Choroid plexus epithelial cell (primary cell): ENCODE measurements at places on chromosomes 1 and 21.

GRCh38 chr1:167209044-167209443, 11.6 kb upstream of the POU2F1 start:
- no peak for DNase-seq

GRCh38 chr1:48670234-48671020, 106.3 kb downstream of the BEND5 start:
- DNase-seq: no peak

DNA sequence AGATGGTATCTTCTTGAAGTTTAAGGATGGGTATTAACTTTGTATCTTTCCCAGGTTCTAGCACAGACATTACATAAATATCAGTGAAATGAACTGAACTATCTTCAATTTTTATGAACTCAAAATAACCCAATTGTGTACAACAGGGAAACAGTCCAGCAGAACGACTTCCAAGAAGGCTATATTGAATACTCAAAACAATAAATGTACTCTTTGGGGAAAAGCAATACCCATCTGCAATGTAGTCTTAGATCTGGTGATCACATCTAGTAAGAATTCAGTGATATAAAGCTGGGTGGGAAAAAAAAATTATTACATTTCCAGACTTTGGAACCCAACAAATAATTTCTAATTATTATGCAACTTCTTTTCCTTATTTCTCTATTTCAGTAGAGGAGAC, 33.1 kb upstream of the GORAB start:
- DNase-seq: no peak

DNA sequence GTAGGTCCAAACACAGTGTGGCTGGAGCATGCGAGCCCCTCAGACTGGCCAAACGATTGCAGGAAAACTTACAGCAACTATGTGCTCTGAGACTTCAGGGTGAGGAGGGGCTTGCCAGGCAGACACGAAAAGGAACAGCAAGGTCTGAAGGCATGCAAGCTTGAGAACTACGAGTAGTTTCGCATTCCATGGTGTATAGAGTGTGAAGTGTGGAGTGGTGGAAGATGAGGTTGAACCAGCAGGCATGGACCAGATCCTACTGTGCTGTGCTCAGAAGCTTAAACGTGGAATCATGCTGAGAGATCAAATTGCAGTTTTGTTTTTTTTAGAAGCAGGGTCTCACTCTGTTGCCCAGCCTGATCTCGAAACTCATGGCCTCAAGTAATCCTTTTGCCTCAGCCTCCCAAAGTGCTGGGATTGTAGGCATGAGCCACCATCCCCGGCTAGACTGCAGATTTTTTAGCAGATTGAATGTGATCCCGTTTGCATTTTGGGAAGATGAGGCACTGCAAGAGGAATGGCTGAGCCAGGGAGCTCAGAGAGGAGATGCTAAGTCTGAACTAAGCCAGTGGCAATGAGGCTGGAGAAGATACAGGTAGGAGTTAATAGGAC, 5.1 kb upstream of the TFAP2E start:
- DNase-seq: peak; percentile 79

DNA sequence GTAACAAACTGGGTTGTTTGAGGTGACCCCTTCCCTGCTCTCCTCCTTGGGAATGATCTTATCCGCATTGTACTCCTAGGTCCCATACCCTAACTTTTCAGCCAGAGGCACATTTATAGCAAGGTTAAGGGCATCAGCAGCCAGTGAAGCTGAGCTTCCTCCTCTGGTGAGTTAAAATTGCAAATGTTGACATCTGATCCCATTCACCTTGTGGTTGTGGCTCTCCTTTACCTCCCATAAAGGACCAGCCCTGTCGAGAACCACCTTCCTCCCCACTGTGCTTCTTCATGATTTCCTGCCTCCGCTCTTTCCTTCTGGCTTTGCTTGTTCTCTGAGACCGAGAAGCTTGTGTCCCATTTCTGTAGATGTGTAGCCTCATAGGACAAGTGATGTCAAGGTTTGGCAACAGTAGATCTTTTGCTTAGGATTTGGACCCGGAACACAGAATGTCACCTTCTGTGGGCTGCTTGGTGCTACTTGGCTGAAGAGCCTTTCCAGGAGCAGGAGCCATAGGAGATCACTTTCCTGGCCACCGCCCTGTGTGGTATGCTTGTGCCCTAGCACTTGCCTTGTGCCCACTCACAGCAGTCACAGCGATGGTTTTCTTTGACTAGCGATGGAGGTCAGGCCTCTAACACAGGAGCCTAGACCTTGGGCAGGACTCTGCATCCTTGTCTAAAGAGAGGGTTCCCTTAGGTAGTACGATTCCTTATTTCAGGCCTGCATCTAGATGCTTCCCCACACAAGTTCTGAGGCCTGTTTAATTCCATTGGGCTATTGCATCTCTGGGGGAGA, 18.8 kb downstream of the SZRD1 start:
- no peak for DNase-seq

GRCh38 chr1:210597555-210598134, 268.9 kb downstream of the HHAT start:
- peak; percentile 63 for DNase-seq

- no peak for DNase-seq
Observed at GRCh38 chr1:235746245-235746644, 96.7 kb upstream of the GNG4 start.

- DNase-seq: no peak
Observed at GRCh38 chr1:192603218-192603787, 27.7 kb downstream of the RGS1 start.

GRCh38 chr21:34762786-34763185, 94.0 kb downstream of the CLIC6 start:
- peak; percentile 62 for DNase-seq

- DNase-seq: peak; percentile 32
Observed at GRCh38 chr1:51517361-51518032, 1.6 kb downstream of the EPS15 start.

- no peak for DNase-seq
Observed at GRCh38 chr1:226545836-226546596, 2.5 kb upstream of the STUM start.

DNA sequence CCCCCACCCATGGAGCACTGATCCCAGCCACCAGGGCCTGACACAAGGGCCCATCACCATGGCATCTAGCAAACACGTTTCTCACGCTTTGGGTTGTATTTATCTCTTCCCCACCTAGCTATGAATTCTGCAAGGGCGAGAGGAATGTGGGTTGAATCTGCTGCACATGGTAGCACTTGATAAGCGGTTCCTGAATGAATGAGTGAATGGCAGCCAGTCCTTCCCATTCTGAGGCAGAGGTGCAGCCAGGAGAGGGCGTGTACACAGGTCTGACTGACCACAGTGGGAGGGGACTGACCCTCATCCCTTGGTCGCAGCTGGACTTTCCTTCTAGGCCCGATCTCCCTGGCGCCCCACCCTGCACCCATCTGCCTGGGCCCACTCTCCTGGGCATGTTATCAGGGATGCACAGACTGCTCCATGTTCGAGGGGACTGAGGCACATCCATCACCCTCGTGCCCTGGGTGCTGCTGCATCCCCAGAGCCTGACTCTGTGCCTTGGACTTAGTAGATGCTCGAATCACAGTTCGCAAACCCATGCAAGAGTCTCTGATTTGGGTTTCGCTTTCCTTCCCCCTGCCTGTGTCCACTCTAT, 1.0 kb downstream of the RD3 start:
- no peak for DNase-seq

GRCh38 chr1:180623579-180624347, 8.1 kb upstream of the XPR1 start:
- peak; percentile 70 for DNase-seq

GRCh38 chr1:94120991-94121390, at the start of gene ABCA4:
TSS of gene ABCA4 (minus strand) at chr1:94121148. CDS start at chr1:94121045, 103 bp downstream.
- DNase-seq: no peak

GRCh38 chr1:221753828-221754188, 11.9 kb upstream of the DUSP10 start:
- DNase-seq: no peak

DNA sequence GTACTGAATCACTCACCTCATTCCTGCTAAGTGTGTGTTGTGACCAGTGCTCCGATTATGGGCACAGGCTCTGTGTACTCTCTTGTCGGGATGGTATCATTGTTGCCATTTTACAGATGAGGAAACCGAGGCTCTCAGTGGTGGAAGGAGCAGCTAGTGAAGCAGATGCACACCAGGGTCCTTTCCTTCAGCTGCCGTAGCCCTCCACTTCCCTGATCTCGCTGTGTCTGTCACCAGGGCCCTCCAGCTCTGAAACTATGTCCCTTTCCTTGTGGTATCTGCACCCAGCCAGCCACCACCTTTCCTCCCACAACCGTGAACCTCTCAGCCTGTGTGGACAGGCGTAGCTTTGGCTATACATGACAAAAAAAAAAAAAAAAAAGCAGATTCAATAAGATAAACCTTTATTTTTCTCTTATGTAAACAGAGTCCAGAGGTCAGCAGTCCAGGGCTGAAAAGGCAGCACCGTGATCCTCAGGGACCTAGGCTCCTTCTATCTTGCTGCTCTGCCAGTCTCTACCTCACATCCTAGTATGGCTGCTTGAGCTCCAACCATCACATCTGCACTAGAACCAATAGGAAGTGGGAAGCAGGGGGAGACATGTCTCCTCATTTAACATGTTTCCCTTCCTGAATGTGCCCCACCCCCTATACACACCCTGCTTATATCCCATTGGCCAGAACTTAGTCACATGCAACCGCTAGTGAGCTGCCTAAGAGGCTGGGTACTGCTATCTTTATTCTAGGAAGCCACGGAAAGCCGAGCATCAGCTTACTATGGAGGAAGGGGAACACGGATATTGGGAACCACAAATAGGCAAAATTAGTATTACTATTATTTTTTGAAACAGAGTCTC, 44.3 kb downstream of the TMEM51 start:
- no peak for DNase-seq

GRCh38 chr1:1286313-1287261, 6.4 kb downstream of the SCNN1D start:
- DNase-seq: no peak

DNA sequence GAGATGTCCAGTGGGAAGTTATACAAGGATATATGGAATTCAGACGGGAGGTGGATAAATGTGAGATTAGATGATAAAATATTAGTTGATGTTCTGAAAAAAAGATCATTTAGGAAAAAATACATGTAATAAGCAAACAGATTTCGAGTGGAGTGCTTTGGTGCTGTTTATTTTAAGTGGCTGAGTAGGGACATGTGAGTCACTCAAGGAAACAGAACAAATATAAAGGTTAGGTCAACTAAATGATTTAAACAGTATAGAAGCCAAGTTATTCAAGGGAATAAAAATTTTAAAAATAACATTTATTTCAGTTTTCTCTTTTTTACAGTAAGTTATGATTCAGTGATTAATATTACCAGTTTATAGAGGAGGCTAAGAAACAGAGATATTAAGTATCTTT, 1046.7 kb upstream of the B3GALT2 start:
- DNase-seq: peak; percentile 7

DNA sequence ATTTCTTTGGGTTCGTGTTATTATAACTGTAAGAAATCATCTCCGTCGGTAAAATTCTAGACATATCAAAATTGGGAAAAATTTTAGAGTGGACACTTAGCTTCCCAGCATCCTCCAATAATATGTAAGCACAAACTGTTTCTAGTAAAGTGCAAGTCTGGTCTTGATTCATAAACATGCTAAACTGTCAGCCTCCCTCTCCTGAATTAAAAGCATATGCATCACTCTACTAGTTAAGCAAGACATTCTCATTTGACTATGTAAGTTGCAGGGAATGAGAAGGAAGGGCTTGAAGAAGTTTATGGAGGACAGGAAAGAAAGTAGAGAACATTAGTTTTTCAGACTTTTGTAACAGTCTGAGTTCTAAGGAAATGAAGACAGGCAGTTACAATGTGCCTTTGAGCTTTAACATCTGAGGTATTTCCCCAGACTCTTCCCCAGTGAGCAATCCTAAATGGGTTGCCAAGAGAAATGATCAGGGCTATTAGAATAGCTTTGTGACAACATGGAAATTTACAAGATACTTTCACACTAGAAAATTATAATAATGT, 90.0 kb downstream of the TYW3 start:
- DNase-seq: no peak

DNA sequence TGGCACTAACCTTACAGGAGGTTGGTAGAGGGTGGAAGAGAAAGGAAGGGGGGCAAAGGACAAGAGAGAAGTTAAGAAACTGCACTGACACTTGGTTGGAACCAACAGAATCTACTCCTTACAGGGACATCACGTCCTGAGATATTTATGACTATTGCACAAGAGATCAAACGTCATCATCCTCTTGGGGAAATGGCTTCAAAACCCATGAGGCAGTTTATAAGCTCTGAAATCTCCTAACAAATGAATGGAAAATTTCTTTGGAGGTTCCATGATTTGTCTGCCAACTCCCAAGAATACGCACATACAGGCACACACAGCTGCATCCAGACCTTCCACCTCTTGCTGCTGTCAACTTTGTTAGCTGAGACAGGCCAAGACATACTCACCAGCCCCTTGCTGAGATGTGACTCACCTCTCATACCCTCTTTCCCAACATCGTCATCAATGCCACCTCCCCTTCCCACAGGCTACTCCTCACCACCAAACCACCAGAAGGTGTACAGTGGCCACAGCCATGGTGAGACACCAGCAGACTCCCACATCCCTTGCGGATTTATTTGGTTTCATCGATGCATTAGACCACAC, 135.5 kb downstream of the SETD4 start:
- peak; percentile 65 for DNase-seq

- DNase-seq: no peak
Observed at GRCh38 chr1:110639724-110640386, 33.7 kb upstream of the KCNA2 start.

DNA sequence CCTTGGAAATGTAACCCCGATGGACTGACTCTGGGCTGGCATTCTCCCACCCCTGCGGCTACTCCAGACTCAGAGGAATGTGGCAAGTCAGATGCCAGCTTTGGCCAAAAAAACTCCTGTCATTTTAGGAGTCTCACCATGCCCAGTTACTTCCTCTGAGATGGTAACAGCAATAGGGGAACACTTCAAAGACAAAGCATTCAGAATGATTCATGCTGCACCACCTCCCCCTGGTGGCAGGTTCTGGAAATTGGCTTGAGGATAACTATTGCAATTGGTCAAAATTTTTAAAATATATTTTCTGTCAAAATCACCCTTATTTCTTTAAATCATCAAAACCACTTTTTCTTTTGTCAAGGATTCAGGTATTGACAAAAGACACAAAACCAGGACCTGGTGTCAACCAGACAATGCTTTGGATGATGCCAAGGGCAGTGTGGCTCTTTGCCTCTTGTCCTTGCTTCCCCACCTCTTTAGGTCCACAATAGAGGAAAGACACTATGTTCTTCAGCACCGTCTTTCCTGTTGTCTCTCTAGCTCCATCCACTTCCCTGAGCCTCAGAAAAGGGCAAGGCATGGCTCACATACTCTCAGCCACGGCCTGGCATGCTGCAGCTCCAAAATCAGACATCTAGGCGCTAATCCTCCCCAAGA, 9.9 kb upstream of the CDCA8 start:
- DNase-seq: peak; percentile 77

GRCh38 chr1:187010571-187011309, 182.0 kb downstream of the PLA2G4A start:
- no peak for DNase-seq

DNA sequence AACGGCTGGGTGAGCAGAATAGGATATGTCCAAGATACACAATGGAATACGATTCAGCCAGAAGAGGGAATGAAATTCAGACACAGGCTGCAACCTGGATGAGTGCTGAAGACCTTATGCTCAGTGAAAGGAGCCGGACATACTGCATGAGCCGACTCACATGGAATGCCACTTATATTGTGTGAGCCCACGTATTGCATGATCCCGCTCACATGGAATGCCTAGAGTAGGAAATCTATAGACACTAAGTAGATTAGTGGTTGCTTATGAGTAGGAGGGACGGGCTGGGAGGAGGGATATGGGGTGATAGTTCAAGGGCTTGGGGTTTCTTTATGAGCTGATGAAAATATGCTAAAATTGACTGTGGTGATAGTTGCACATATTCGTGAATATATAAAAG, 26.8 kb downstream of the TMPRSS2 start:
- no peak for DNase-seq
